ENCODE measurements at places on chromosomes 3 and 15.

DNA sequence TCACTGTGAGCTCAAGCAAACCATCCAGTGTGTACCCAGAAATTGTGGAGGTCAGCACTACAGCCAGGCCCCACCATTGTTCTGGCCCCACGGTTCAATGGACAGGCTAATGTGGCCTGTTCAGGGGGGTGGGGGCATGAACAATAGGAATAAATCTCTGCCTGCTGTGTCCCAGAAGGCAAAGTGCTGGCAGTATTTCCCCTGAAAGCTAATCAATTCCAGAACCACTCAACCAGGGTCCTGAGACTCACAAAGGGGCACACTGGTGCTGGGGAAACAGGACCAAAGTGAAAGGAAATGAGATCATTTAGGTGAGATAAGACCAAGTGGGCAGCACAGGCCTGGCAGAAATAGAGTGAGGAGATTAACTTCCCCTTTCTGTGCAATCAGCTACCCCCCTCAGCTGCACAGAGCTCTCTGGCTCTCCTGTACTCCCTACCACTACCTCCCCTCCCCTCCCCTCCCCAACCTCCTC is 11.5 kb downstream of the CRYGS start:
- DNase-seq, result no peak

DNA sequence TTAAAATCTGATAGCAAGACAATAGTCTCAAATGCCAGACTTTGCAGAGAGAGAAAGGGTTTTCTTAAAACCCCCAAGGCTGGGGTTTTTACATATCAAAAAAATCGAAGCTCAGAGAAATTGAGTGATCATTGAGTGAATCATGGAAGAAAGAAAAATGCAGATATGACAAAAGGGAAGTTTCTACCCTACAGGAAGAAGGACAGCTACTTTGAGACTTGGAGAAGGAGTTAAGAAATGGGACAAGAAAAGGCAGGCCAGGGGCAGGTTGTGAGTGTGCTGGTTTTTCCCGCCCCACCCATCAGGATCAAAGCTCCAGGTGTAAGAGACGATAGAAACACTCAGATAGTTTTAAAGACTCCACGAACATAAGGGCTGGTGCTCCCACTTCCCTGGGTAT is 18.6 kb downstream of the TMEM158 start:
- DNase-seq, result no peak

GRCh38 chr15:47422881-47423665 is 294.2 kb upstream of the SEMA6D start:
- DNase-seq, result no peak

DNA sequence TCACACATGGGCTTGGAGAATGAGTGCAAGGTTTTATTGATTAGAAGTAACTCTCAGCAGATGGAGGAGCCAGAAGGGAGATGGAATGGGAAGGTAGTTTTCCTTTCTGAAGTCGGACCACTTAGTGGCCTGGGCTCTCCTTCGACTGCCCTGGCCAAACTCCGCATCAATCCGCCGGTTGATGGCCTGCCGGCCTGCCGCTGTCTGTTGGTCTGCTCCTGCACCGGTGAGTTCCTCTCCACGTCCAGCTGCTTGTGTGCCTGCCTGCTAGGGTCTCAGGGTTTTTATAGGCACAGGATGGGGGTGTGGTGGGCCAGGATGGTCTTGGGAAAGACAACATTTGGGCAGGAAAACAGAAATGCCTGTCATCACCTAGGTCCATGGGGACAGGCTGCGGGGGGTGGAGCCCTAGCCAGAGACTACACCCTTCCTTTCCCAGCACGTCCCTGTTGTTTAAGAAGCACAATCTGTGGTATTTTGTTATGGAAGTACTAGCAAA is 837.0 kb downstream of the PDCD6IP start:
- DNase-seq, result no peak

- no peak for DNase-seq
Observed at GRCh38 chr3:138511945-138512344, 77.5 kb downstream of the ESYT3 start.

DNA sequence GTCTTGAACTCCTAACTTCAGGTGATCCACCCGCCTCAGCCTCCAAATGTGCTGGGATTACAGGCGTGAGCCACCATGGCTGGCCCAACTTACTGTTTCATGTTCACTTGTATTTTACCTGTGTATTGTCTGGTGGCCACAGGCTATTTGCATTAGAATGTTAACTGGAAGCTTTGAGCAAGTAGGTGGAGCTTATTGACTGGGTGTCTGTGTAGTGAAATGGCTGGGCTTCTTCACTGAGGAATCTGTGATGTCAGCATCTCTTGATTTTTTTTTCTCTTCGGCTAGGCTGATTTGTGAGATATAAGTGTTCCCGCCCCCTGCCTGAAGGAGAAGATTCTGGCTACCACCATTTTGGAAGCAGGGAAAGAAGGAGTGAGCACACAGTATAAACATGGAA is 237.8 kb upstream of the PEX5L start:
- DNase-seq, result no peak

- DNase-seq, result no peak
Observed at GRCh38 chr3:11260460-11260859, 11.7 kb upstream of the ATG7 start.

DNA sequence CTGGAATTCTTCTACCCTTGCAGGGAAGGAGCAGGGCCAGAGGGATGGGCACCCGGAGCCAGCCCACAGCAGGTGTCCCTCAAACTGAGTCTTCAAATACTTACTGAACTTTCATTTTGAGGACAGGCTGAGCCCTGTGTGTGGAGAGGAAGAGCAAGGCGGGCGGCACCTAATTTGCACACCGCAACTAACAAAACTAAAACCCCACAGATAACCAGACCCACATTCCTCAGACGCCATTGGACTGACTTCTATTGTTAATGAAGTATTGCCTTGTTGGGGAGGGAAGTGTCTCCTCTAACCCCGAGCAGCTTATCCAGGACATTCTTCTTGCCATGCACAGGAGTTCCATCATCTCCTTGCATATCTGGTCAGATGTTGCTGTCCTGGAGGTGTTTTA is 105.2 kb upstream of the NR2E3 start:
- no peak for DNase-seq

- DNase-seq, result no peak
Observed at GRCh38 chr3:35921718-35922117, 282.4 kb downstream of the ARPP21 start.

DNA sequence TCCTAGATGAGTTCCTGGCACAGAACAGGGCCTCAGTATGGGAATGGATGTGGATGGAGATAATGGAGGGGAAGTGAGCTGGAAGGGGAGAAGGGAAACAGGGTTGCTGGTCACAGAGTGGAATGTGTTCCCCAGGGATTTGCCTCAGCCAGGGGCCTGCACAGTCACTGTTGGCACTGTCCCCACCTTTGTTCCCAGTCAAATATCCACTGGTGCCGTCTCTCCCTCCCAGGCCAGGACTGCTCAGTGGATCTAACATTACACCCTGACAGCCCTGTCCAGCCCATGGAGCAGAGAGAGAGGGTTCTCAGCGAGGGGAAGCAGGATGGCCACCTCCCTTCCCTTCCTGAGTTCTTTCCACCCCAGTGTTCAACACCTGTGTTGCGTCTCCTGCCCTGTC is 1.5 kb upstream of the PPP1R2 start:
- no peak for DNase-seq

DNA sequence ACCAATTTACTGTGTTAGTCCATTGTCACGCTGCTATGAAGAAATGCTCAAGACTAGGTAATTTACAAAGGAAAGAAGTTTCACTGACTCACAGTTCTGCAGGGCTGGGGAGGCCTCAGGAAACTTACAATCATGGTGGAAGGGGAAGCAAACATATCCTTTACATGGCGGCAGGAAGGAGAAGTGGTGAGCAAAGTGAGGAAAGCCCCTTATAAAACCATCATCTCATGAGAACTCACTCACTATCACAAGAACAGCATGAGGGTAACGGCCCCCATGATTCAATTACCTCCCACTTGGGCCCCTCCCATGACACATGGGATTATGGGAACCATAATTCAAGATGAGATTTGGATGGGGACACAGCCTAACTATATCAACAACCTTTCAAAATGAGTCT is 20.2 kb downstream of the USF3 start:
- no peak for DNase-seq

GRCh38 chr3:138412821-138413551 is 21.4 kb upstream of the ESYT3 start:
- DNase-seq, result no peak

GRCh38 chr3:113948015-113948917 is 453 bp downstream of the ZDHHC23 start:
- no peak for DNase-seq

DNA sequence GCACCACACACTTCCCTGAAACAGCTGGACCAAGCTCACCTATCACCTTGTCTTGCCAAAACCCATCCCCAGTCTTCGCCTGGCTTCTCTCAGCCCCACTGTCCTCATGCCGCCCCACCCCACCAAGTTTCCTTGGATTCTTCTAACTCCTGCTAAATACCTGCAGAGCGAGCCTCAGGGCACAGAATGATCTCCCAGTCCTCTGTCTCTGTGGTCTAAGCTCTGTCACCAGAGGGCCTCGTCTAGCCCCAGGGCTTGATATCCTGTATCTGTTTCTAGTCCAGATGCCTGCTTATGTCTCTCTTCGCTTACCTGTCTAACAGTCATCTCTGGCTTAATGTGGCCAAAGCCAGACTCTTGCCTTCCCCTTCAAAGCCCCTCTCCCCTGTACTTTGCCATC is 9.7 kb downstream of the CCDC12 start:
- DNase-seq, result no peak

DNA sequence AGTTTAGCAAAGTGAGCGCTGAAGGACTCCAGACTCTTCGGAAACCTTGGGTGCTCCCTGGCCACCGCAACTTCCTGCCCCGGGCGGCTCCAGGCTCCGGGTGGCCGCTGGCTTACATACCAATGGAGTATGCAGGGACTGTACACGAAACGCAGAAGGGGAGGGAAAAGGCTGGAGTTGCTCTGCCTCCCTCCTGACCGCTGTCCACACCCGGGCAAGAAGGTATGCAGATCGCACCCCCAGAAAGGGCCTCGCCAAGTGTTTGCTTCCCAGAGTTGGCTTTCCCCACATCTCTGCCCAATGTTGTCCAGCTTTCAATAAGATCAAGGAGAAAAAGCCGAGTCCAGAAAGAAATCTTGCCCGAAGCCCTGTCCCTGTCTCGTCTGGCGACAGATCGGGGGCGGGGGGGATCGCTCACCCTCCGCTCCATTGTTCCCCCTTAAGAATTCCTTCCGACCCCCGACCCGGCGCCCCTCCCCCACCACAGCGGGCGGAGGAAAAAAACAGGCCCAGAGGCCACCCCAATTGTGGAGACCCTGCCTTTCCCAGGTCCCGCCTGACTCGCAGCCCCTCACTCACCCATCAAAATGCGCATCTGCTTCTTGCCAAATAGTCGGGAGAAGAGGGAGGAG is 533 bp downstream of the ARF4 start:
- peak; percentile 43 for DNase-seq

DNA sequence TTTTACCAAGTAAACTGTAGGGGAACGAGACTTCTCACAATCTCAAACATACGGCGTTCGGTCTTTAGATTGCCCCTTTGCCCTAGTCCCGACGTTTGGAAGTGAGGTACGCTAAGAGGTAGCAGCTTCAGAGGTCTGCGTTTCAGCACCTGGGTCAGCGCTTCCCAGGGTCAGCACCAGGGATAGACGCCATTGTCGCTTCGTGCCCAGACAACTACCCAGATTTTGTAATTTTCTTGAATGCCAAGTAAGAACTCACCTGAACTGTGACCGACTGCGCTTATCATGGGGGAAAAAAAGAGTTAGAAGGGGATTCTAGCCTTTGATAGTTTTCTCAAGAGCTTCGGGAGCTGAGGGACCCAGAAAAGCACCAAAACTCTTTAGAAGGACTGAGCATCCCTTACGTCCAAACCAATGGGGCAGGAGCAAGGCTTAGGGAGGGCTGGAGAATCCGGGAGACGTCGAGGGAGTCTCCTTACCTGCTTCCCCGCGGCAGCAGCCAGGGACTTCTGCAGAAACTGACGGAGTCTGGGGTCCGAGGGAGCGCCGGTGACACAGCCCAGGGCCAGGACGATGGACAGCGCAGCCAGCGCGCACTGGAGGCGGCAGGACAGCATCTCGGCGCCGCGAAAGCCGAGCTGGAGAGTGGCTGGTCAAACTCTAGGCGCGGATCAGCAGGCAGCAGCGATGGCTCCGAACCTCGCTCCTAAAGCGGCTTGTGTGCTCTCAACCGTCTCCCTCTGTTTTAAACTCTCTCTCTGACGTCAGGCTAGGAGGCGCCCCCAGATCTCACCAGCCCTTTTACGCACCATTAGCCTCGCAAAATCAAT is at the start of gene SST:
Gene SST, minus strand, starts transcription at position 720 of the 830 bp plus-strand sequence. Its CDS starts 103 bp downstream, at position 617.
- no peak for DNase-seq

- no peak for DNase-seq
Observed at GRCh38 chr15:73866881-73867410, 6.4 kb upstream of the TBC1D21 start.

- DNase-seq, result peak; percentile 39
Observed at GRCh38 chr3:129576514-129577352, 29.7 kb downstream of the PLXND1 start.

- DNase-seq, result no peak
Observed at GRCh38 chr3:48552111-48552951, 4.3 kb downstream of the PFKFB4 start.

GRCh38 chr3:123732447-123732846 is 147.6 kb upstream of the HACD2 start:
- no peak for DNase-seq

- DNase-seq, result no peak
Observed at GRCh38 chr15:34993877-34994276, 5.8 kb upstream of the ZNF770 start.

DNA sequence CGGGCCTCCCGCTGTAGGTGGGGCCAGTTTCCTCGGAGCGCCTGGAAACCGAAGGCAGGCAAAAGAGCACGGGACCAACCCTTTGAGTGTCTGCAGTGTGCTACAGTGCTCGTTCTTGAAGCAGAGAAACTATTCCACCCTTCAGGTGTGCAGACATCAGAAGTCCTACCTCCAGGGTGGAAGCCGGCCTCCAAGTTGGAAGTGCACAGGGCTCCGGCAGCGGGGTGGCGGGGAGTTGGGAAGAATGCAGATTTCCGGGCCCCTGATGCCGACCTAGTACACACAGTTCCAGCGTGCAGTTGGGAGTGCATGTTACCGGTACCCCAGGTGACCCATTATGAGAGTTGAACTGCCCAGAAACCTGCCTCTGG is 3.0 kb downstream of the KLF13 start:
- DNase-seq, result no peak

DNA sequence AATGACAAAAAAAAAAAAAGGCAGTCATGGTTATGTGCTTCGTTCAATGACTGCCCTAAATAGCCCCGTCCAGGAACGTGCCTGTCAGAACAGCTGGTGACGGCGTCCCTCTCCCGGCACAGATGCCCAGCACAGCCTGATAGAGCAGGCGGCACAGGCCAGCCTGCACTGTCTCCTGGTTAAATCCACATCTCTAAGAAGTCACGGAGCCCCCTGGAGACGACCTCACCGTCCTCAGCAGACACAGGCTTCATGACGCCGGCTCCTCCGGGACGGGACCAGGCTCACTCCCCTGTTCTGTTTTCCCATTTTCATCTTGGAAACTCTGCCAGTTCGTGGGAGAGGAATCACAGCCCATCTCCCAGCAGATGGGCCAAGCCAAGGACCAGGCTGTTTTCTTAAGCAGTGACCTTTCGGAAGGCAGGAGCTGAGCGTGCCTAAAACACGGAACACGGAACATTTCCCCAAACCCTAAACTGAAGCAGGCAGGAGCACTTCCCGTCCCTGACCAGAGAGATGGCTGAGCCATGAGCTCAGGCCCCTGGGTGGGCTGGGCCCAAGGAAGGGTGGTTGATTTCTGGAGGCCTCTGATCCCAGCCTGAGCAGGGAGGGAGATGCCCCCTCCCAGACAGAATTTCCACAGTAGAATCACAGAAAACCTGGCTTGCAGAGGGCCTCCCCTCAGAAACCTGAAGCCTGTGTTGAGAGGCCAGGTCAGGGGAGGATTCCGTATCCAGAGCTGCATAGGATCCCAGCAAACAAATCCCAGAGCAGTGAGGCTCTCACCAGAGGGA is 35.9 kb downstream of the ADCY5 start:
- DNase-seq, result no peak
